ENCODE measurements at places on chromosomes 12 and 14.
A peak's percentile ranks its signal among the peaks of the same experiment; 100 is the strongest.

- DNase-seq, result peak; percentile 97
Observed at GRCh38 chr12:74537707-74538385, at the start of gene ATXN7L3B. ATXN7L3B (plus strand) TSS chr12:74537835; CDS start chr12:74538113, 278 bp downstream.

GRCh38 chr12:80232837-80233236 lies 133.5 kb downstream of the OTOGL start:
- DNase-seq, result no peak

GRCh38 chr14:96083667-96084320 lies 44.6 kb downstream of the C14orf132 start:
- no peak for DNase-seq

DNA sequence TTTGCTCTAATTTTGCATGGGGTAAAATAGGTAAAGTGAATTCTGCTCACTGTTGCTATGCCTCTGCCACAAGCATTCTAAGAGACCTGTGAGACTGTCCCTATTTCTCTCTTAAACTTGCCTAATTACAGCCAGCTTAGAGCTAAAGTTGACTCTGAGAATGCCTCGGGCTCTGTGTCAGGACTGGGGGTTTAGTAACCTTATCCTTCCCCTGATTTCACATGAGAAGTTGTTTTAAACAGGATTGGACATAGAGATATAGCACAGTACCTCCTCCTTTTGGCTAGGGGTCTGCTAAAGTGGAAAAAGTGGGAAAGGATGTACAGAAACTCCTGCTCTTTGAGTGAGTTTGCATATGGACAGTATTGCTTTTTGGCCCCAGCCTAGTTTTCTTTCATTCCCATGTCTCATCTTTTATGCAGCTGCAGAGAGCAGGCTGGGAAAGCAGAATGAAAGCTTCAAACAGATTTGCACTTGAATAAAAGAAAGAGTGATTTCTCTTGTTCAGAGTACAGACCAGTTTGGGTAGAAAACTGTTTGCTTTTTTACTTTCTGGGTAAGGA lies 122.0 kb downstream of the RAD51B start:
- peak; percentile 31 for DNase-seq

DNA sequence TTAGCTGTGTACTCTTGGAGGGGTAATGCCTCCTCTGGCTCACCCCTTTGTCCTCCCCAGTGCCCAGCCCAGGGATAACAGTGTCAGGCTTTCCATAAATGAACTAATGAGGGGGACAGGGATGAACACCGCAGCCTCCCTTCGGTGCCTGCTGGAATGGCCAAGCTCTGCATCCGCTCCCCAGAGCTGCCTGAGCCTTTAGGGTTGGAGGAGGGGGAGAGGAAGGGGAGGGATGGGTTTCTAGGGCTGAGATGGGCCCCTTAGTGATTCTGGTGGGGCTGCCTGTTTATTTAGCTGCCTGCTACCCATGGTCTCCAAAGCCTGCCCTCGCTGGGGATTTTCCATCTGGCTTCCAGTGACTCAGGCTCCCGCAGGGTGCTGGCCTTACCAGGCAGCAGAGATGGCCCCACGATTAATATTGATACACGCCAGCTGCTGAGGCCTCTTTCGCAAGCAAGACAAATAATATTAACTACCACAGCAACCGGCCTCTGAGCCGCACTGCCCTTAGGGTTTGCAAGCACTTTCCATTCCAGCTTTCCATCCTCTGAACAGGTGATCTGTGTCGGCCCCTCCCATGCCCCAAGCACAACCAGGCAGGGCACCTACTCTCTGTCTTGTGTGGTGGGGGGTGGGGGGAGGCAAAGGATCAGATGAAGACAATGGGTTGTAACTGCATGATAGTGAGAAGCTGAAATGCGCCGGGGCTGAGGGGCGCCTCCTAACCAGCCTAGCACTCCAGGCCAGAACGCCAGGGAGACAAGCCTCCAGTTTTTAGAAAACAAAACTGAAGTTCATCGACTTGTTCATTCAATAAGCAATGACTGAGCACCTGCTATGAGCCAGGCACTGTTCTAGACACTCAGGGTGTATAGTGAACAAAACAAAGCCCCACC lies 56.7 kb downstream of the C14orf132 start:
- peak; percentile 80 for DNase-seq

DNA sequence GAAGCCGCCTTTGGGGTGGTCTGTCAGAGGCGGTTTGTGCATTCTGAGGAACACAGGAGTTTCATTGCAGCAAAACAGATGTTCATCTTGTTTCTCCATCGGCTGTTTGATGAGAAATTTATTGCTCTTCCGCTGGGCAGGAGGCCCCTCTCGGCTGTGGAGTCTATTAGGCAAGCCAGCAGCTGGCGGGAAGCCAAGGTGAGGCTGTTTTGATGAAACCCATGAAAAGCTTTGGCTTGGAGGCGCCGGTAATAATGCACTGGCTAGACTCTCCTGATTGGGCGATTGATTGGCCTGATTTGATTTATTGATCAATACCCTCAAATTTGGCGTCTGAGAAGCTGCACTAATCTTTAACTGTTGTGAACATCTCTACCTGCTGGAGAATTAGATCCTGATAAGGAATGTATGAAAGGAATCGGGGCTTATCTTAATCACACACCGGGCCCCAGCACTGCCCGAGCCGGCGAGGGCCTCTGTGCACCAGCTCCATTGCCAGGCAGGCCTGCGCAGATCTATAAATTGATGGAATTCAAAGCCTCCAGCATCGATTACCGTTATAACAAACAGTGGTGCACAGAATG lies 187.7 kb downstream of the PHETA1 start:
- DNase-seq, result no peak

GRCh38 chr12:114916124-114916523 lies 232.1 kb upstream of the TBX3 start:
- peak; percentile 74 for DNase-seq

- peak; percentile 94 for DNase-seq
Observed at GRCh38 chr12:49198431-49199155, 9.7 kb upstream of the TUBA1A start.

- DNase-seq, result no peak
Observed at GRCh38 chr12:21884936-21885335, 56.3 kb downstream of the ABCC9 start.

- no peak for DNase-seq
Observed at GRCh38 chr12:98639491-98639890, 5.1 kb downstream of the IKBIP start.

DNA sequence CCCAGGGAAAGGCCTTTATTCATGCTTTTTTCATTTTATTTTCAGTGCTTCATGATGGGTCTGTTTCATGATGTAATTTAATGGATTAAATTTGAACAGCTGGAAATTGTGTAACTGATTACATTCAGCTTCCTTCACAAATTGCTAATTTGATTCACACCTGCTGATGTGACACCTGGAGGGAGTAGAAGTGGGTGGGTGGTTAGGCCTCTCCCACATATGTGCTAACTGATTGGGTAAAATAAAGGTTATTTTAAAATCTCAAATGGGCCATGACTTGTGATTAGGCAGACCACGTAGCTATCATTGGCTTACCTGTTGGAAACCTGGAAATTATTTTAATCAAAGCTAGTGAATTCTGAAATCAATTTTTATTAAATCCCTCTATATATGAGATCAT lies 142.1 kb downstream of the GXYLT1 start:
- DNase-seq, result no peak

DNA sequence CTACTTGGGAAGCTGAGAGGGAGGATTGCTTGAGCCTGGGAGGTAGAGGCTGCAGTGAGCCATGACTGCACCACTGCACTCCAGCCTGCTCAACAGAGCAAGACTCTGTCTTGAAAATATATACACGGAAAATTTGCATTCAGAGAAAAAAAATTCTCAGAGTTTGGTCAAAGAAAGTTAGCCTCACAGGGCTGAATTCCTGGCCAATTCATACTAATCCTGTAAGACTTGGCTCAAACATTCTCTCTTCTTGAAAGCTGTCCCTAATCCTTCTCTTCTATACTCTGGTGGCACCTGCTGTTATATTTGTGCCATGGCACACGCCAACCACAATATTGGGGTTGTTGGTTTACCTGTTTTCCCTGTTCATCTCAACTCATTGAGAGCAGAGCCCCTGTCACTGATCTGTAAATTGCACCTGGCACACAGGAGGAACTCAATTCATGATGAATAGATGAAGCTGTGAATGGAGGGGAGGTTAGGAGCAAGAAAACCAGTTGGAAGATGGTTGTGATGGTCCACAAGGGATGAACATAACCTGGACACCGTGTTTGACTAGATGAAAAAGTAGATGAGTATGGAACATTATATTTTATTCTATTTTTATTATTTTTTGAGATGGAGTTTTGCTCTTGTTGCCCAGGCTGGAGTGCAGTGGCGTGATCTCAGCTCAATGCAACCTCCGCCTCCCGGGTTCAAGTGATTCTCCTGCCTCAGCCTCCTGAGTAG lies 36.8 kb upstream of the SPTSSA start:
- peak; percentile 44 for DNase-seq

GRCh38 chr12:51661199-51661598 lies 70.2 kb downstream of the SCN8A start:
- peak; percentile 27 for DNase-seq

GRCh38 chr14:33938131-33938949 lies 12.5 kb downstream of the EGLN3 start:
- DNase-seq, result no peak

GRCh38 chr14:23101213-23101970 lies 3.4 kb downstream of the CIROP start:
- DNase-seq, result no peak

- peak; percentile 26 for DNase-seq
Observed at GRCh38 chr12:33439587-33440011, at the start of gene SYT10. SYT10 (minus strand) TSS chr12:33439819; CDS start chr12:33439522, 297 bp downstream.

DNA sequence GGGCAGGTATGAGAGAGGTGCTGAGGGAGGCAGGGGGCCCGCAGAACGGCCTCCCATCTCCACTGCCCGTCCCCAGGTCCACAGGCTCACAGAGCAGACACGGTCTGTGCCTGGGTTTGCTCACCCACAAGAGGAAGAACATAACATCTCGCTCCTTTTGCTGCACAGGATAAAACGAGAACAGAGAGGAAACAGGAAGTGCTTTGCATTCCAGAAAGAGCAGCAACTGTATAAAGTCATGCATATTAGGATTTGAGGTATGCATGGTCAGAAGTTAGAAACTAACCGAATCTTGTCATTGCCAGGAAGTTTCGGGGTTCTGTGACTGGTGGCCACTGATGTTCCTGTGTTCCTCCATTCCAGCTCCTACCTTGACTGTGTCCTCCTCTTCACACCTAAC lies 25.0 kb downstream of the NTF3 start:
- DNase-seq, result peak; percentile 55

DNA sequence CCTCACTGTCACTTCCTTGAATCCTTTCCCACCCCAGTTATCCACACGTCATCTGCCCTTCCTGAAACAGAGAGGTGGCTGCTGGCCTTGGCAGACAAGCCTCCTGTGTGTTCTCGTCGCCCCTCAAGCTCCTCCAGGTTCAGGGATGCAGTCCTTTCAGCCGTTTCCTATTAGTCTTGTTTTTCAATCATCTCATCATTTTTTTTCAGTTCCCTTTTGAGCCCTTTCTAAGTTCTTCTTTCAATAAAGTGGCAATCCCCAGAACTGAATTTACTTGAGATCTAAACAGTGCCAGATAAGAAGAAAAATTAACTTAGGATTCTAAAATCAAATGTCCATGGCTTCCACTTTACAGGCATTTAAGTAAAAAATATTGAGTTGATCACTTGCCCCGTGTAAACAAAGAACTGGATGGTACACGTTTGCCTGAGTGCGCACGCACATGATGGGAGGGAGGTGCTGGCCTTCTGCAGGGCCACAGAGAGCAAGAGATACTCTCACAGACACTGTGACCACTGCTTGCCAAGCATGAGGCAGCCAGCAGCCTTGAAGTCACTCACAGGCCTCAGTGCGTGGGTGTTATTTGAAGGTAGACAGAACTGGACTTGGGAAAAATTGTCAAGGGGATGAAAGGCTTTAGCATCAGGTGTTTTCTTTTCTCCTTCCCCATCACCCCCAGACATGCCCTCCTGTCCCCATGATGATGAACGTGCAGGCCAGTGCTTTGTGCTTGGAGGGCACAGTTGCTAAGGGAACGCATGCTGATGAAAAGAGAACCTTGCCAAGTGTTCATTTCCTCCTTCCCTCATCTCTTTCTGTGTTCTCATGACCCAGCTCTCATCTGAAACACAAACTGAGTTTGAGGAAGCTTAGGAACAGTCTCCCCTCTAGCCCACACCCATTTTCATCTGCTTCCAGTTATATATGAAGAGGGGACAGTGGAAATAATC lies 408.3 kb downstream of the EGLN3 start:
- DNase-seq, result no peak

DNA sequence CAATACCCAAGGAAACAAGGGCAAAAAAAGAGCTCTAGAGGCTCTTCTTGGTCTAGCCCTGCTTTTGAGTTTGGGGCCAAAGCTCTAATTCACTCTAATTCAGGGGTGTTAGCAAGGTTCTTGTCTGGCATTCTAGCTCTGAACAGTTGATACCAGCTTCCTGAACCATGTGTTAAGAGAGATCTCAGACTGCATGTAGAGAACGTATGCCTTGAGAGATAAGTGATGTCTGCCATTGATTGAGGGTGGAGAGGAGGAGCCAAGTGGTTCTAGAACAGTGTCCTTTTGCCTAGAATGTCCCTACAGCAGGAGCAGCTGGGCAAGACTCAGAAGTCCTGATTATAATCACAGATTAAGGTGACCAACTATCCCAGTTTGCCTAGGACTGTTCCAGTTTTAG lies 18.2 kb upstream of the POC1B start:
- DNase-seq, result no peak

DNA sequence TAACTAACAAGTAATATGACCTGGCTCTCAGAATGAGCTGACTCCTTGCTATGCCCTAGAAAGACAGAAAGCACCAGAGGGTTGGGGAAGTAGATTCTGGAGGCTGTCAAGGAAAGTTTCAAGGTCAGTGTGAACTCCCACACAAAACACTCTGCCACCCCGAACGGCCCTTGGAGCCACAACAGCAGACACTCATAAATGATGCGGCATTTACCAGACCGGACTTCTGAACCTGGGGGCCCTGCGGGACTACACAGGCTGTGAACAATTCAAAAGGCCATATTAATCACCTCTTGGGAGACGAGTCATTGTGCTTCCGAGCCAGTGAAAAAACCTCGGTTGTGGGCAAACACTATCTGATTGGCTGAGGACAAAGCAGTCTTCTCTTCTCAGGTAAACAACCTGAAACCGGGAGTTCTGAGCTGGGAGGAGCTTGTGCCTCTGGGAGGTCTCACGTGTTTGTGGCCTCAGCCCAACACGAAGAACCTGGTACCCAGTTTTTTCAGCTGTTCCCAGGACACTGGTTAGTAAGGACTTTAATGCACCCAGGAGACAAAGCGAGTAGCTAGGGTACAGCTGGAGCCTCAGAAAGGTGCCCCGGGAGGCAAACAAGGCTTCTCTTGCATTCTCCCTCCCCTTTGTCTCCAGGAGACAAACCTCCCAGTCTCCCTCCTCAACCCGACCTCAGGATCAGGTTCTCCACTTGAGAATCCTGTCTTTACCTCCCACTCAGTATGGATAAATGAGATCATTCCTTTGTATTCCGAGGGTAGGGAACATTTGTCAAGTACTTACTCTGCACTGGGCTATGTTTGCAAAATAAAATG lies 35.3 kb downstream of the VWF start:
- DNase-seq, result peak; percentile 33

- peak; percentile 85 for DNase-seq
Observed at GRCh38 chr14:68248481-68249255, 429.1 kb downstream of the RAD51B start.
